ENCODE measurements at places on chromosomes 6 and 20.

- no peak for DNase-seq
Observed at GRCh38 chr20:53959911-53960578, 110.3 kb downstream of the BCAS1 start.

DNA sequence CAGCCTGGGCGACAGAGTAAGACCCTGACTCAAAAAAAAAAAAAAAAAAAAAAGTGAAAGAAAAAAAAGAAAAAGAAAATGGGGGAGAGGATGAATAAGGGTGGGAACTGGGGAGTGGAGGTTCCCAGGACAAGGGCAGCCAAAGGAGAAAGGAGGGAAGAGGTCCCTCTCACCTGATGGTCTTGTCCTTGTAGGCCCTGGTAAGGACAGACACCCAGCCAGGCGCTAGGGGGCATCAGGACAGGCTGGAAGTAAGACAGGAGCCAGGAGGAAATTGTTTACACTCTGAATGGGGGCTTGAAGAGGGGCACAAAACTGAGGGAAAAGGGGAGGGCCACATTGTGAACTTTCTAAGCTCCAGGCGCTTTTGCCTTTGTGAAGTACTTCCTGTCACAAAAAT, 2.3 kb upstream of the ALDH5A1 start:
- no peak for DNase-seq

GRCh38 chr6:143293523-143293922, 157.0 kb downstream of the ADAT2 start:
- DNase-seq = no peak

- no peak for DNase-seq
Observed at GRCh38 chr6:35365594-35366203, 23.3 kb downstream of the PPARD start.

DNA sequence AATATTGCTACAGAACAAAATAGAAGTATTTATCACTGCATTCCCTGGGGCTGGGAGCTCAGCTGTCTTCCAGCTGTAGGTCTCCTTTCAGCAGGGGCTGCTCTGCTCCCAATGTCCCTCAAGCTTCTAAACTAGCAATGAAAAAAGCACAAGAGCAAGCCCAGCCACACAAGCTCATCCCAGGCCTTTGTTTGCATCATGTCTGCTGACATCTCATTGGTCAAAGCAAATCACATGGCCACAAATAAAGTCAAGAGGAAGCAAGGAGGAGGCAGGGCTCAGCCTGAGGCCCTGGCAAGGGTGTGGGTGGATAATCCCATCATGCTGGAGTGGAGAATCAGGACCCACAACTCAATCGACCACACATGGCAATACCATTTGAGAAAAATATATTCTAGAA, 2.2 kb upstream of the BFSP1 start:
- peak; percentile 78 for DNase-seq

All from iPS DF 19.7 (cell line).